ENCODE measurements at places on chromosomes 6 and 20. TPM values are rescaled to one million over a fixed set of nuclear protein-coding genes. Genes with fewer than 3 reads are reported as not detected.

DNA sequence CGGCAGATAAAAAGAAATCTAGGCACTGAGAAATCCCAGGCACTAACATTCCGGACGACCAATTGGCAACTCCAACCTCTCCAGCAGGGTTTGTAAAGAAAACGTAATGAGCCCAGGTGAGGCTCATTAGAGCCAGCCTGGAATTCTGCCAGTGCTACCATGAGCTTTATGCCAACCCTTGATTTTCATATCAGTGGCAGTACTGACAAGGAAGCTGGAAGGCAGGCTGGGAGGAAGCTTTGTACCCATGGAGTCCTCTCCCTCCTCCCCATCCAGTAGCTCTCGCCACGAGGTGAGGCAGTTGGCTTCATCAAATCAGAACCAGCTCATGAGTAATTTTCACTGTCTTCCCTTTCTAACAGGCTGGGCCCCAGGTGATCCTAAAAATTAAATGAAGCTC, 250.2 kb downstream of the ZNF217 start:
- H3K4me3 ChIP-seq, result no peak overlapping the region
- no peaks in the 10 kb centered on the region for H3K4me1 ChIP-seq
- H3K27ac ChIP-seq, result no peak overlapping the region
- H3K27me3 ChIP-seq, result no peaks in the 10 kb centered on the region
- no peak for DNase-seq
- no peaks in the 10 kb centered on the region for H3K36me3 ChIP-seq

TCP11 gene
- not detected for total RNA-seq

PSMB8 gene
- 31.9 TPM for total RNA-seq

OLIG3 gene
- total RNA-seq, result not detected

DNA sequence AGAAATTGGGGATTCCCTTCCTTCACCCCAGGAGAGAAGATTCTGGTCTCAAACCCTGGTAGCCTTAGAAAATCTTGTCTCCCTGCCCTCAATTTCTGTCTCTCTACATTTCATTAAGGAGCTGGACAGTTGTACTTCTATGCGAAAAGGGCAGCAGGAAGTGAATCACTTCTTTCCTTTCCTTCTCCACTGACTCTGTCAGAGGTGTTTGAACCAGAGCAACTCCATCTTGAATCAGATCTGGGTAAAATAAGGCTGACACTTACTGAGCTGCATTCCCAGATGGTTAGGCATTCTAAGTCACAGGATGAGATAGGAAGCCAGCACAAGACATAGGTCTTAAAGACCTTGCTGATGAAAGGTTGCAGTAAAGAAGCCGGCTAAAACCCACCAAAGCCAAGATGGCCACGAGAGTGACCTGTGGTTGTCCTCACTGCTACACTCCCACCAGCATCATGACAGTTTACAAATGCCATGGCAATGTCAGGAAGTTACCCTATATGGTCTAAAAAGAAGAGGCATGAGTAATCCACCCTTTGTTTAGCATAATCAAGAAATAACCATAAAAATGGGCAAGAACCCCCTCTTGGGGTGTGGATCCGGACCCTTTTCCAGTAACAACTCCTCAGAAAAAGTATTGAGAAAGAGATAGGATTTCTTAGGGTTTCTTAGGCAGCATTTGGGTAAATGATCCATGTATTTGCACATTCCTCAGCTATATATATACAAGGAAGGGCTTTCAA, 95.8 kb upstream of the PLCB4 start:
- H3K36me3 ChIP-seq, result no peaks in the 10 kb centered on the region
- no peak for DNase-seq
- H3K4me3 ChIP-seq, result no peak overlapping the region
- H3K27me3 ChIP-seq, result no peaks in the 10 kb centered on the region

SCGN gene
- not detected for total RNA-seq

- no peaks in the 10 kb centered on the region for H3K36me3 ChIP-seq
- DNase-seq, result no peak
- no peak overlapping the region for H3K27ac ChIP-seq
- H3K4me3 ChIP-seq, result no peak overlapping the region
Measured at GRCh38 chr6:29236060-29236459, 65.4 kb downstream of the OR2J2 start.

- no peaks in the 10 kb centered on the region for H3K4me1 ChIP-seq
- H3K4me3 ChIP-seq, result no peak overlapping the region
- H3K27me3 ChIP-seq, result no peaks in the 10 kb centered on the region
Measured at GRCh38 chr6:129402244-129402643, 307.7 kb downstream of the ARHGAP18 start.

DNA sequence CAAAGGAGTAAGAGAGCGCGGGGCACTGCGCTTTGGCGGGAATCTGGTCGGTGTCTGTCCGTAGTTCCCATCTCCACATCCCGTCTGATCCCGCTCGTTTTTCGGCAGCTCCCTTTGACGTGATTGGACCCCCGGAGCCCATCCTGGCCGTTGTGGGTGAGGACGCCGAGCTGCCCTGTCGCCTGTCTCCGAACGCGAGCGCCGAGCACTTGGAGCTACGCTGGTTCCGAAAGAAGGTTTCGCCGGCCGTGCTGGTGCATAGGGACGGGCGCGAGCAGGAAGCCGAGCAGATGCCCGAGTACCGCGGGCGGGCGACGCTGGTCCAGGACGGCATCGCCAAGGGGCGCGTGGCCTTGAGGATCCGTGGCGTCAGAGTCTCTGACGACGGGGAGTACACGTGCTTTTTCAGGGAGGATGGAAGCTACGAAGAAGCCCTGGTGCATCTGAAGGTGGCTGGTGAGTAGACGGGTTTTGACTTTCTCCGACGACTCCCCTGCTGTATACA, 1.4 kb downstream of the BTN1A1 start:
- H3K4me3 ChIP-seq, result peak overlapping the region; percentile 20
- H3K27me3 ChIP-seq, result no peaks in the 10 kb centered on the region
- no peak overlapping the region for H3K27ac ChIP-seq
- peaks cover 8% of the 10 kb centered on the region for H3K4me1 ChIP-seq
- no peak for DNase-seq
- H3K36me3 ChIP-seq, result no peaks in the 10 kb centered on the region
